ENCODE measurements at places on chromosomes 2 and 18. TPM values are rescaled to one million over a fixed set of nuclear protein-coding genes. Genes with fewer than 3 reads are reported as not detected.

DNA sequence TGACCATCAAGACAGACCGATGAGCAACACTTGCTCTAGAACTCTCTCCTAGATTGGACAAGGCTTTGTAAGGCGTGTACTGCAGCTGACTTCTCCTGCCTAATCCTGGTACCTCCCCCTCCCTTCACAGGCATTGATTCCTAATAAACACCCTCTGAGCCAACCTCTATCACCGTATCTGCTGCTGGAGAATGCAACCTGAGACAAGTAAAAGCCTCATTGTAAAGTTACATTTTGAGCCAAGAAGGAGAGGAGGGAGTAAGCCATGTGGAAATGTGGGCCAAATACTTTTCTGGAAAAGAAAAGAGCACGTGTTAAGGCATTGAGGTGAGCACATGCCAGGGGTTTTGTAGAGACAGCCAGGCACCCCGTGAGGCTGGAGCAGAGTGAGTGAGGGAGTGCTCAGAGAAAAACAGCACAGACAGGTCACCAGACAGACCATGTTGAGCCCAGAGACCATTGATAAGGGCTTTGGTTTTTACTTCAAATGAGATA lies 2.6 kb upstream of the WDFY1 start:
- no peak for DNase-seq
- H3K27ac ChIP-seq: no peak overlapping the region
- H3K36me3 ChIP-seq: no peaks in the 10 kb centered on the region

Gene MC2R
- not detected for total RNA-seq

DNA sequence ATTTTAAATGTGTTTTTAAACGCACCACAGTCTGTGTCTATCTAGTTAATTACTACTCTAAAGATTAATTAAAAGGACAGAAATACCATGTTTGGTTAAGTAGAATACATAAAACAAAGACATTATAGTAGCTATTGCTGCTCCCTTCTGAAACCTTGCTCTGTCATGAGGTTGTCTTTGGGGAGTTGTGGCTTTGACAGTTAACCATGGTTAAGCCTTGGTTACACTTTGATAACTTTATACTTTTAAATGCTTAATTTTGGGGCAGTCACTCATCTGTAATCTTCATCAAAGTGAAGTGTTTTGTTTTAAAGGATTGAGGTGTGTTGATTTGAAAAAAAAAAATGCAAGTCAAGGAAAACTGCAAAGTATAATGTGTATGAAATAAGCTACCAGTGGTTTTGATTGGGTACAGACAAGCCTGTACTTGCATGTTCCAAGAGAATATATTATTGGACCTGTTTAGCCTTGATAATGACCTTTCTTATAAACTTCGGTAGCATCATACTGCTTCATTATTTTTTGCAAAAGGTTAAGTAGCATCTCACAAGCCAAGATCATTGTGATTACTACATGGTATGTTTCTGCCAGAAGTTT lies 29.8 kb upstream of the TBR1 start:
- DNase-seq: no peak
- peaks cover 6% of the 10 kb centered on the region for H3K4me1 ChIP-seq

Gene ALPP
- not detected for total RNA-seq

- no peak overlapping the region for H3K27ac ChIP-seq
- no peak overlapping the region for H3K4me3 ChIP-seq
- no peaks in the 10 kb centered on the region for H3K4me1 ChIP-seq
- peaks cover 18% of the 10 kb centered on the region for H3K27me3 ChIP-seq
- DNase-seq: no peak
These were observed 106.3 kb upstream of the GPC1 start for GRCh38 chr2:240329116-240329665.

Gene ANO7
- total RNA-seq: 2.8 TPM

Gene MDH1
- 155 TPM for total RNA-seq

DNA sequence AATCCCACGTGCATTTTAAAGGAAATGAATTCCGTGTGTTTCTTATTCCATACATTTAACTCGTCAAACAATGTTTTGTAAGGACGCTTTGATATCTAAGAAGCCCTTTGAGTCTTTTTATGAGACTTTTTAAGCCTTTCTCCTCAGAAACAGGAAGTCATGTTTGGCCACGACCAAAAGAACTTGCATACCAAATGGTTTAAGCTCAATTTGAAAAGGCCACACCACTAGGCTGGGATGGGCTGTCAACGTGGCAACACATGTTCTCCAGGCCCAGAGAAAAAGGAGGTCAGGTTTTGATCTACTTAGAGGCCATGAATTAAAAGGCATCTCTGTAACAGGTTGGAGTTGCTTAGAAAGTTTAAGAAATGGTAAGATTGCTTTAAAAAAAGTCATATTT lies 441.8 kb downstream of the CMPK2 start:
- H3K27me3 ChIP-seq: no peaks in the 10 kb centered on the region
- no peak overlapping the region for H3K27ac ChIP-seq
- no peak for DNase-seq
- no peaks in the 10 kb centered on the region for H3K36me3 ChIP-seq
- no peaks in the 10 kb centered on the region for H3K4me1 ChIP-seq

Gene NT5DC4
- not detected for total RNA-seq

GRCh38 chr2:134107402-134107801 lies 146.5 kb upstream of the MGAT5 start:
- no peak overlapping the region for H3K27ac ChIP-seq
- H3K4me1 ChIP-seq: peaks cover 8% of the 10 kb centered on the region
- peaks cover 5% of the 10 kb centered on the region for H3K27me3 ChIP-seq
- H3K4me3 ChIP-seq: no peak overlapping the region
- no peak for DNase-seq

- no peak for DNase-seq
- H3K4me3 ChIP-seq: no peak overlapping the region
- H3K4me1 ChIP-seq: no peaks in the 10 kb centered on the region
- H3K27ac ChIP-seq: no peak overlapping the region
These were observed 69.9 kb downstream of the KCNG2 start for GRCh38 chr18:79867666-79868065.

- peaks cover 61% of the 10 kb centered on the region for H3K4me1 ChIP-seq
- peak; percentile 13 for DNase-seq
- H3K4me3 ChIP-seq: peak overlapping the region; percentile 87
- no peaks in the 10 kb centered on the region for H3K27me3 ChIP-seq
- H3K36me3 ChIP-seq: no peaks in the 10 kb centered on the region
These were observed 38.2 kb downstream of the PCBP1 start for GRCh38 chr2:70125498-70125898.

GRCh38 chr2:241546771-241547498 lies 11.6 kb upstream of the BOK start:
- peak; percentile 22 for DNase-seq
- H3K27me3 ChIP-seq: peaks cover 7% of the 10 kb centered on the region
- H3K4me1 ChIP-seq: no peaks in the 10 kb centered on the region

DNA sequence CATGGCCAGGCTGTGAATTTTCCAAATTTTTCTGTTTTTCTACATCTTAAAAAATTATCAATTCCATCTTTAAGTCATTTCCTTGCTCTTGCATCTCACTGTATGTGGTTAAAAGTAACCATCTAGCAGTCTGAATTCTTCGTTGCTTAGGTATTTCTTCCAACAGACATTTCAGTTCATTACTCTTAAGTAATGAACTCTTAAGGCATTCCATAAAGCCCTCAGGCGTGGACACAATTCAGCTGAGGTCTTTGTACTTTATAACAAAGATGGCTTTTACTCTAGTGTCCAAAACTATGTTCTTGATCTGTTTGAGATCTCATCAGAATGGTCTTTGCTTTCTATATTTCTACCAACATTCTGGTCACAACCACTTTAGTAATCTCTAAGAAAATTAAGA lies 253.9 kb upstream of the GCFC2 start:
- no peak for DNase-seq
- no peak overlapping the region for H3K27ac ChIP-seq
- H3K27me3 ChIP-seq: no peaks in the 10 kb centered on the region

GRCh38 chr2:197086500-197086899 lies 160.0 kb upstream of the PGAP1 start:
- no peak overlapping the region for H3K4me3 ChIP-seq
- H3K4me1 ChIP-seq: peaks cover 27% of the 10 kb centered on the region
- no peak overlapping the region for H3K27ac ChIP-seq
- H3K36me3 ChIP-seq: peaks cover 36% of the 10 kb centered on the region

Data from natural killer cell treated with Interleukin-12 subunit alpha and Interleukin-12 subunit beta and Interleukin-15 and Interleukin-18, amount 100 ng/mL, for 72 hours (primary cell).